ENCODE measurements at places on chromosomes 6 and 20.

DNA sequence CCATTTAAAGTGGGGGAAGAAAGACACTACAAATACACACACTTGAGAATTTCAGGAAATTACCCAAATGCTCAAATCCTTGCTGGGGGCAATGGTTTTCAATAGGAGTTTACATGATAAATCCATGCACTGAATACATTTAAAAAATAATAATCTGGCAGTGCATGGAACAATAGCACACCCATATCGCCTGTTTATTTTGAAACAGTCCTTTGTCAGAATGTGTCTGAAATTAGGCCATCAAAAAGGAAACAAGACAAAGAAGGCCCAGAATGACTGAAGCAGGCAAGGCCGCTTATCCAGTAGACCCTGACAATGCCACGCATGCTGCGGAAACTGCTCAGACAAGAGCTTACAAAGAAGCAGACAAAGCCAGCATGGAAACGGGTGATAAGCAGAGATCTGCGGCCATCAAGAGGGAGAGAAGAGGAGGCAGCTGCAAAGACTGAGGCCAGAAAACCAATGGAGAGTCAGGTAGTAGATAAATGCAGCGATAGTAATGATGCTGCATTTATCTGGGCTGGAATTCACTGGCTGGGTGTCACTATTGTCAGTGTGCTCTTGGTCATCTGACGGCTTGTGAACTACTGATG, 211.9 kb upstream of the CNR1 start:
- DNase-seq = no peak

DNA sequence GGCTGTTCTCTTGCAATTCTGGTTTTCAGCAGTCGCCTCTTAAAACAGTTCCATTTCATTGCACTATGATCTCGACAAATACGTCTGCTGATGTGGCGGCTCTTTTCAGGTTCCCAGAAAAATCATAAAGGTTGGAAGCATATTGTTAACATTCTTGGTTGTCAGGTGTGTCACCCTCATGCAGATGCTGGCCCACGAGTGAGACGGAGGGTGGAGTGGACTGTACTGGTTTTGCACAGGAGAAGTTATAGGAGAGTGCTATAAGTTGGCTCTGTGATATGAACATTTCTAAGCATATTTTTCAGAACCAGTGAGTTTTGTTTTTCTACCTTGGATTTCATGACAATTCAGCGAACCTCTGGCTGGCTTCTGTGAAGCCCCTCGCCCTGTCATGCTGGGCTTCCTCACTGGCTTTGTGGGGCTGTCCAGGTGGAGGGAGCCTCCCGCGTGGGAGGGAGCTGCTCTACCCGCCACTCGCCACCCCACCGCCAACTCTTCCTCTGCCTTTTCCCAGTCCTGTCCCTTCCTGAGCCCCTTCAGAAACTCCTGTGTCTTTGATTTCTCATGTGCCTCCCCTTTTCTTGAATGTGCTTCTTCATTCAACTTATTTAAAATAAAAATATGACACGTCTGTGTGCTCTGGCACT, 10.6 kb downstream of the IRF4 start:
- no peak for DNase-seq

DNA sequence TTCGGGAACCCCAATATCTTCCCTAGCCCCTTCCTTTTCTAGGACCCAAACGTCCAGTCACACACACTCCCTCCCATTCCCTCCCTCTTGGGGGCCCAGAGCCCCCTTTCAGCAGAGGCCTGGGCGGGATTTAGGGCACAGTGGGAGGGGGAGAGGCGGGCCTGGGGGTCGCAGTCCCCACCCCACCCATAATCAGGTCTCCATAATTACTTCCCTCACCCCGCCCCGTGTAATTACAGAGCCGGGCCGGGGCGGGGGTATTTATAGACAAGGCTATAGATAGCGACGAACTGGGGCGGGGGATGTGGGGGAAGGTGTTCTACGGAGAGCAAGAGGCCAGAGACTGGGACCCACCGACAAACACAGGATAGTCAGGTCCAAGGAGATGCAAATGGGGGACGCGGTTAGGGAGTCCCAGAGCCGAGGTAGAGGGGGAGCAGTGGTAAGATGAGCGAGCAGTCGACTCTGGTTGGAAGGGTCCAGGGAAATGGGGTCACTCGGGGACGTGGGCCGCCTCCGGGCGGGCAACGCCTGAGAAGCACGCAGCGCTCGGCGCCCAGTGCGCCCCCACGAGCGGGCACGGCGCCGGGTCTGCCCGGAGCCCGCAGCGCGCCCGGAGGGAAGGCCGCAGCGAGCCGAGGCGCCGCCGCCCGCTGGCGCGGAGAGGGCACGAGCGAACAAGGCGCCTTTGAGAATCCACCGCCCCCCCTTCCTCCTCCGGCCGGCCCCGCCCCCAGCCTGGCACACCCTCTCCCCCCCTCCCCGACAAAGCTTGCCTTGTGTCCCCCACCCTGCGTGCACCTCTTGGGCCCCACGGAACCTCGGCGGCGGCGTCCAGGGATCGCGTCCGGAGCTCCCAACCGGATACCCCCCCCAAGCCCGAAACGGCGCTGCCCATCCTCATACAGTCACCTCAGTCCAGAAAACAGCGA, 670 bp upstream of the COL11A2 start:
- DNase-seq = no peak

DNA sequence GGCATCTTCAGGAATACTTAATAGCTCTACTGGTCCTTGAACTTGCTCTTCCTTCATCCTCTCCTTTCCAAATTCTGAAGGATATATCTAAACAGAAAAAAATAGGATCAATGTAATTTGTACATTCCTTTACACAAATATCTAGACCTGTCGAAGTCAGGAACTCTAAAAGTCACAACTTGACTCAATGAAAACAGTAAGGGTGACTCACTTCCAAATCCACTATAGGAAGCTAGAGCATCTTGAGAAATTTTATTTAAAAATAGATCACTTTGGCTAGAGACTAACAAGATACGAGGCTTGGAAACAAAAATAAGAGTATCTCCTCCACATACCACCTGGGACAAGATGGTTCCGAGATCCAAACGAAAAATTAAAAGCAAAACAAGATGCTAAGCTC, 12.2 kb downstream of the ESF1 start:
- no peak for DNase-seq

- no peak for DNase-seq
These were observed 388.3 kb downstream of the BMP2 start for GRCh38 chr20:7155794-7156193.

GRCh38 chr20:34022839-34023234, 29.1 kb downstream of the RALY start:
- DNase-seq = no peak

DNA sequence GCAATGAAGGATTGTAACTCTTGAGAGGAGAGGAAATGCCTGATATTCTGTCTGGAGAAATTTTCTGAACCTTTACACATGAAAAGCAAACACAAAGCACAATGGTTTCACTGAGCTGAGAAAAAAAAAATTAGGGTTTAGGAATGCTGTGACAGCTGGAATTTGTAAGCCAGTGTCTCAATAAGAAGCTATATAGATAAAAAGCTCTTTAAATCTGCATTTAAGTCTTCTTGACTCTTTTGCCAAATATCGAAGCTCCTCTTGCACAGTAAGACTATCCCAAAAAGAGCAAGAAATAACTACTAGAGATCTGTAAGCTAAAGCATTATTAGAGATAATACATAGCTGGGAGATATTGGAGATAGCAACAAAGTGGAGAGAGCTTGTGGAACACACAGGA, 1334.0 kb upstream of the CITED2 start:
- no peak for DNase-seq

DNA sequence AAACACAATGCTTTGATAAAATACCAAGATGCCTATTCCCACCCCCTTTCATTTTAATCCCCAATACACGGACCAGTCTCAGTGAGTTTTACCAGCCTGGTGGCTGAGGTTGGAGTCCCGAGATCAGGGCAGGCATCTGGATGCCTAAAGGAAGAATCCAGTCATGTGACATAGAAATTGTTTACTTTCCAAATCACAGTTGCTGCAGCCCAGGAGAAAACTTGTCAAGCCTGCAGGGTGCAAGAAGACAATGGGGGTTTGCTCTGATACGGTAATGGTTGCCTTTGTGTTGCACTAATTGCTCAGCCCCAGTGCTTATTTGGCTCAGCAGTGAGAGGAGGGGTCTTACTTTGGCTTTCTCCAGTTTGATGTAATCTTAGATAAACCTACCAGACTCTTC, 308.5 kb upstream of the POU3F2 start:
- no peak for DNase-seq

GRCh38 chr6:111804627-111805235, 68.5 kb downstream of the FYN start:
- no peak for DNase-seq

DNA sequence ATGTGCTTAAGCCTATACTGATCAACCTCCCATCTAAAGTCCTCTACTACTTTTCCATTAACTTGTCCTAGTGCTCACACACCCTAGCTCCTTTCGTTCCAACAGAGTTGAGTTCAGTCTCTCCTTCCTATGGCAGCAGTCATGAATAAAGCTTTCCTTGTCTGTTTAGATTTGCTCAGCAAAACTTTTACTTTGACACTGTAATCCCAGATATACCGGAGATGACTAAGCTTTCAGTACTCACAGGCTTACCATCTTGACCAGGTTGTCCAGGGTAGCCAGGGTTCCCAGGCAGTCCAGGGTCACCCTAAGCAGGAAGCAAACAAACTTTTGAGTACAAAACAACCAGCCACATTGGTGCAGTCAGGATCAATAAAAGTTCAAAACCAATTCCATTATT, 90.7 kb downstream of the COL21A1 start:
- no peak for DNase-seq

DNA sequence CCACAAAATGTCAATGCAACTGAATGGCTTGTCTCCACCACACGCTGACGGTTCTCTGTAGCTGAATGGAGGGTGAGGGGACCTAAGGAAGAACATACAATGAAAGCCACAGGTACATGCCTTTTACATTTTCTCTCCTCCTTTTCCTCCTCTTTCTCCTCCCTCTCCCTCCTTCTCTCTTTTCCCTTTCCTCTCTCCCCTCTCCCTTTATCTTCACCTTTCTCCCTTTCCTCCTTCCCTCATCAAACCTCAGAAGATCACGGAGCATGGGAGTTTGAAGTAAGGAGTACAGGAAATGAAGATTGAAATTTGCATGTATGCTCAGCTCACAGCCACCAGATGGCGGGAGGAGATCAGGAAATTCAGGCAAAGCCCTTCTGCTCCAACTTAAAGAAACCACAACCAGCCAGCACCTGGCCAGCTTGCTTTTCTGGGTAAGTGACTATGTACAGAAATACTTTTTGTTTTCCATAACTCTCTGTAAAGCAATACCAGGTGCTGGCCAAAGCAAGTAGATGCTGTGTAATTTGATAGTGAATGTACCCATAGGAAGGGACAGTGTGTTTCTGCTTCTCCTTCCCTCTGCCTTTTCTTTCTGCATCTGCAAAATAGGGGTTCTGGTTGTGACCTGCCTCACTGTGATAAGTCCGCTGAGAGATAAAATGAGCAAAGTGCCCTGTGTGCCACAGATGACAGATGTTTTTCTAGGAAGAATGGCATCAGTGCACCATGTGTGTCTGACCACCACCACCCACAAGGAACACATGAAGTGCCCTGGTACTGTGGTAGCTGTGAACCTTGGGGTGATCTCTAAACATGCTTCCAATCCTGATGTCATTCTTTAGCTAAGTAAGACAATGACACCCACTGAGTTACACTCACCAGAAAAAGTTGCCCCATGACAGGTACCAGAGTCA, 18.6 kb upstream of the FOXO3 start:
- DNase-seq = peak; percentile 17

DNA sequence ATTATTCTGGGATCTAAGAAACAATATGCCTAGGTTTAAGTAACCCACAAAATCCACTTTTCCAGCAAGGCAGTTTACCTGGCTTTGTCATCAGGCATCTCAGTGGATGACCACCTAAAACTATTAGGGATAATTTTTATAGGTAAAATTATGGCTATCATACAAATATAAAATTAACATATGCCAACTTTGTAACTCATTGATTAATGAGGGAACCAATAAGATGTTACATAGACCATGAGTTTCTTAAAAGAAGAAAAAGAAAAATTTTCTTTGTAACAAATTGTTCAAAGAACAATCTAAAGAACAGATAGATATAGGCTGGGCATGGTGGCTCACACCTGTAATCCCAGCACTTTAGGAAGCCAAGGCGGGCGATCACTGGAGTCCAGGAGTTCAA, 49.7 kb upstream of the FILIP1 start:
- no peak for DNase-seq

- DNase-seq = no peak
These were observed 20.2 kb upstream of the TBC1D7 start for GRCh38 chr6:13348334-13349113.

Data from SW 1271 (cell line).